ENCODE measurements at places on chromosomes 6 and 20.

GRCh38 chr6:116883005-116883404, 6.0 kb downstream of the RFX6 start:
- H3K36me3 ChIP-seq = no peaks in the 10 kb centered on the region
- ATAC-seq = no peak
- H3K4me3 ChIP-seq = no peak overlapping the region

DNA sequence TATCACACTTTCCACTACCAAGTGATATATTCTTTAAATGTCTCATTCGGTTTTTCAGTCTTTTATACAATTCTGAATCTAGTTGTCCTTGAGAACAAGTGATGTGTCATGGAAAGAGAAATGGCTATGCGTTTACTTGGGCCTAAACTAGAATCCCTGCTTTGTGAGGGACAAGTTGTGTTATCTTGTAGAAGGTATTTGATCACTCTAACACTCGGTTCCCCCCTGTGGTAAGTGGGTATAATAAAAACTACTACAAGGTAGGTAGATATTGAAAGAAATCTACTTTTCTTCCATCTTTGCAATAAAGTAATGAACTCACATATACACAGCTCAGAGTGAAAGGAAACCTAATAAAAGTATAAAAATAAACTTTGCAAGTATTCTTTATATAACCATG, 108.9 kb downstream of the MANEA start:
- no peak overlapping the region for H3K27ac ChIP-seq
- H3K4me1 ChIP-seq = no peaks in the 10 kb centered on the region
- no peak for ATAC-seq
- no peaks in the 10 kb centered on the region for H3K36me3 ChIP-seq

GRCh38 chr6:30357678-30358540, 13.0 kb downstream of the RPP21 start:
- peak overlapping the region; percentile 29 for H3K4me3 ChIP-seq
- no peaks in the 10 kb centered on the region for H3K36me3 ChIP-seq
- no peaks in the 10 kb centered on the region for H3K4me1 ChIP-seq
- H3K27ac ChIP-seq = peak overlapping the region; percentile 90
- peaks cover 52% of the 10 kb centered on the region for H3K27me3 ChIP-seq

- H3K36me3 ChIP-seq = no peaks in the 10 kb centered on the region
- no peak for ATAC-seq
- H3K4me3 ChIP-seq = no peak overlapping the region
- no peak overlapping the region for H3K27ac ChIP-seq
- H3K27me3 ChIP-seq = no peaks in the 10 kb centered on the region
Observed at GRCh38 chr6:166760288-166760687, 133.2 kb upstream of the RPS6KA2 start.

GRCh38 chr20:826695-827323, 6.7 kb upstream of the FAM110A start:
- H3K27me3 ChIP-seq = peaks cover 6% of the 10 kb centered on the region
- no peak for ATAC-seq
- no peaks in the 10 kb centered on the region for H3K36me3 ChIP-seq
- no peak overlapping the region for H3K27ac ChIP-seq
- no peak overlapping the region for H3K4me3 ChIP-seq

GRCh38 chr6:53585208-53585900, 40.5 kb upstream of the GCLC start:
- H3K27me3 ChIP-seq = no peaks in the 10 kb centered on the region
- no peak overlapping the region for H3K4me3 ChIP-seq
- ATAC-seq = no peak
- no peaks in the 10 kb centered on the region for H3K36me3 ChIP-seq
- no peak overlapping the region for H3K27ac ChIP-seq
- H3K4me1 ChIP-seq = peaks cover 14% of the 10 kb centered on the region

GRCh38 chr6:93165850-93166430, 253.4 kb downstream of the EPHA7 start:
- no peaks in the 10 kb centered on the region for H3K27me3 ChIP-seq
- no peak overlapping the region for H3K27ac ChIP-seq
- H3K36me3 ChIP-seq = no peaks in the 10 kb centered on the region
- no peak for ATAC-seq
- H3K4me1 ChIP-seq = peaks cover 10% of the 10 kb centered on the region
- H3K4me3 ChIP-seq = no peak overlapping the region

- H3K27me3 ChIP-seq = no peaks in the 10 kb centered on the region
- peak overlapping the region; percentile 57 for H3K27ac ChIP-seq
- peak overlapping the region; percentile 48 for H3K4me3 ChIP-seq
- H3K4me1 ChIP-seq = peaks cover 3% of the 10 kb centered on the region
- peak; percentile 75 for ATAC-seq
- H3K36me3 ChIP-seq = no peaks in the 10 kb centered on the region
Observed at GRCh38 chr20:44714102-44714700, 968 bp upstream of the CCN5 start.

DNA sequence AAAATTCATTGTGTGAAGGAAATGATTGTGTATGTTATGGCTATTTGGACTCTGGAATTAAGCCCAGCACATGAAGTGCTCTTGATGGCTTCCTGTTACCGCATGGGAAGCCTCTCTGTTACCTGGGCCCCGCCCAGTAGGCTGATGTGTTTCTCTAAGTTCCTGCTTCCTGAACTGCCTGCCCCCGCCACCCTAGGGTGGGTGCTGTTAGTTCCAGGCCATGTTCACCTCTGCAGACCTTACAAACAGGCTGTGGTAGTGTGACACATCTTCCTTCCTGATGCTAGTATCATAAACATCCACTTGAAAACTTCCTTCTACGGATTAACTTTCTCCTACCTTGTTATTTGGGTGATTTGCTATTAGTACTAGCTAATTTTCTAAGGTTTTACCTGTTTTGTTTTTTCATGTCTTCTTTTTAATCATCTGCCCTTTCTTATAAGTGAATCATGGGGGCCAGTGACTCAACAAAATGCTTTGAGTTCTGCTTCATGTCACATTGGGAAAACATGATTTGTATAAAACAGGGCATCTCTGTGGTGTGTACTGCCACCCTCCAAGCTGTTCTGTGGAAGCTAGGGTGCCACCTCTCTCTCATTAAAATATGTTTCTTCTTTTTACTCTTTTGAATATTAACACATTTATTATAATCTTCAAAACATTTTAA, 40.6 kb downstream of the SH3BGRL2 start:
- H3K27me3 ChIP-seq = no peaks in the 10 kb centered on the region
- peak; percentile 42 for ATAC-seq
- H3K4me1 ChIP-seq = no peaks in the 10 kb centered on the region
- H3K36me3 ChIP-seq = no peaks in the 10 kb centered on the region
- no peak overlapping the region for H3K27ac ChIP-seq

DNA sequence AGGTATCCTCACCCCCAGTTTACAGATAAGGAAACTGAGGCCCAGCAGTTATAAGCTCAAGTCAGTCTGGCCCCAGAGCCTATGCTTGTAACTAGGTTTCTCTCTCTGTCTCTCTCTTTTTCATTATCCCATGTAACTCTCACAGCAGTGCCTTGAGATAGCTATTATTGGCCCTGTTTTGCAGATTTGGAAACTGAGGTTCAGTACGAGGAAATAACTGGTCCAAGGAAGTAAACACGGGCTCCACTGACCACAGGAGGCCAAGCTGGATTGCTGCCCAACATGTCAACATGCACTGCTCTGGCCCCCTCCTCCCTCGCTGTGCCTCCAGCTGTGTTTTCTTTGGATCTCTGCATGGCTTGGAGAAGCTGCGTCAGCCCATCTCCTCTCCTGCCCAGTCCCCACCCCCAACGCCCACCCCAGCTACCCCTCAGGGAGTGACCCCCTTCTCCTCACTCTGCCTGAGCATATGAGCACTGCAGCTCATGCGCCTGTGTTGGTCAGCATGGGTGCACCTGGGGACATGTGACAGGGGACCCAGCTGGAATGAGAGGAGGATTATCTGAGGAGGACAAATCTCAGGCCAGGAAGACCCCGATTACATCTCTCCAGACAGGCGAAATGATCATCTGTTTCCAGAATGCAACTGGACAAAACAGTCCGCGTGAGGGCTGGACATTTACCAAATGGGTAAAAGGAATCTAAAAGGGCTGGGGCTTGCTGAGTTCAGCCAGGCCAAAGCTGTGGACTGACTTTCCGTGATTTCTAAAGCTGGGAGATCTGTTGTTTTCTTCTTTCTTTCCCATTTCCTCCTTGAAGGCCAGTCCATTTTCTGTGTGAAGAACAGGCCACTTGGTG, 7.8 kb upstream of the PLTP start:
- H3K27ac ChIP-seq = peak overlapping the region; percentile 77
- H3K36me3 ChIP-seq = no peaks in the 10 kb centered on the region
- ATAC-seq = peak; percentile 64

DNA sequence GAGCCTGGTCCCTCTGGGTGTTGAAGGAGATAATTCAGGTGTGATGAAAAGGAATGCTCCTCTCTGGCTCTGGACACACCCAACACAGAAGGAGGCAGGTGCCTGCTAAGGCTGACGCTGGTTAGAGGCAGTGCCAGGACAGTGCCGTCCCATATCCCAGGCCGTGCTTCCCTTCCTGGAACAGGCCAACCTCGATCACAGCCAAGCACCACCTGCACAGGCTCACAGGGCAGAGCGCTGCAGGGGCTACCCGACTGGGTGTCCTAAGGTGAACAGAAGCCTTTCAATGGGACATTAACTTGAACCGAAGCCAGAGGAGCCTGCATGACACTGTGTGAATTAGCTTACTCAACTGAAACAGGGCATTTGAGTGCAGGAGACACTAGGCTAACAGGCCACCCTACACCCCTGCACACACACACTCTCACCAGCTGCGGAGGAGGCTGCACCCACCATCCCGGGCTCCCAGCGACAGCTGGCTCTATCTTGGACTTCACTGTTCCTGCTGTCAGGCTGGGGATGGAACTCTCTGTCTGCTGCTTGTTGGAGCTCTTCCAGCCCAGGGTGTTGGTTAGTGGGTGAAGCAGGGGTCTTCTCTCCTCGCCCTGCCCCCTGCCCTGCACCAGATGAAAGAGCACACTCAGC, 347.2 kb downstream of the TAF4 start:
- peaks cover 59% of the 10 kb centered on the region for H3K27me3 ChIP-seq
- H3K4me3 ChIP-seq = no peak overlapping the region
- H3K4me1 ChIP-seq = no peaks in the 10 kb centered on the region
- ATAC-seq = no peak
- no peak overlapping the region for H3K27ac ChIP-seq

- peak overlapping the region; percentile 56 for H3K27ac ChIP-seq
- no peaks in the 10 kb centered on the region for H3K36me3 ChIP-seq
- no peaks in the 10 kb centered on the region for H3K27me3 ChIP-seq
- no peak for ATAC-seq
Observed at GRCh38 chr6:154458565-154459470, 51.7 kb downstream of the CNKSR3 start.

DNA sequence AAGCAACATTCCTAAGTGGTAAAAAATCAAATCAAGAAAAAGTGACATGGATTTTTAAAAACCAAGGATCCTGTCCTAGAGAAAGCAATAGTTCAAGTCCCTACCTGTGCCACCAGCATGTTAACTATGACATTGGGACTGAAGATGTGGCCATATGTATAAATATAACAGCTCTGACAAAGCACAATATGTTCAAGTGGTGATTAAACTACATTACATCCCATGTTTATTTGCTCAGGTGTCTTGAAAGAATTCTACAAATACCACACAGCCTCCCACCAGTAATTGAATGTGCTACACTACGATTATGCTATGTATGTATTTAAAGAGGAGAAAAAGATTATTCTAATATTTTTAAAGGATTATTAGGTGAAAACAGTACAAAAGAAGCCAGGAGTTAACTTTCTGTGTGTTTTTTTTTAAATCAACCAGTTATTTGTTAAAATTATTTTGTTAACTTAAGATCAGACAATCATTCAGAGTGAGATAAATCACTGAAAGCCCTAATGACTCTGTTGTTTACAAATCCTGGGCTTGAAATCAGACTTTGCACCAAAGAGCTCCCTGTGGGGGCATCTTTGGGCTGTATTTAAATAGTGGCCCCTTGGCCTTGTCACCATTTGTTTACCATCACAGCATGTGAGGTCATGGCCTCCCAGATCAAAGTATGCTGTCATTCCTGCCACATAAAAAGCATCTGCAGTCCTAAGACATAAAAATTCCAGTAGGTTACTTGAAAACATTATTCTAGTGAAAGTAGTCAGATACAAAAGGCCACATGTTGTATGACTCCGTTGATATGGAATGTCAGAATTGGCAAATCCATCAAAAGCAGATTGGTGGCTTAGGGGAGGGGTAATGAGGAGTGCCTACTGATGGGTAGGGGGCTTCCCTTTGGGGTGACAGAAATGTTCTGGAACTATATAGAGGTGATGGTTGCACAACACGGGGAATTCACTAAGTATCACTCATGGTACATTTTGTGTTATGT, 17.1 kb downstream of the TTLL2 start:
- H3K4me3 ChIP-seq = no peak overlapping the region
- H3K27me3 ChIP-seq = peaks cover 8% of the 10 kb centered on the region
- no peaks in the 10 kb centered on the region for H3K4me1 ChIP-seq
- no peak for ATAC-seq
- H3K36me3 ChIP-seq = no peaks in the 10 kb centered on the region
- no peak overlapping the region for H3K27ac ChIP-seq

DNA sequence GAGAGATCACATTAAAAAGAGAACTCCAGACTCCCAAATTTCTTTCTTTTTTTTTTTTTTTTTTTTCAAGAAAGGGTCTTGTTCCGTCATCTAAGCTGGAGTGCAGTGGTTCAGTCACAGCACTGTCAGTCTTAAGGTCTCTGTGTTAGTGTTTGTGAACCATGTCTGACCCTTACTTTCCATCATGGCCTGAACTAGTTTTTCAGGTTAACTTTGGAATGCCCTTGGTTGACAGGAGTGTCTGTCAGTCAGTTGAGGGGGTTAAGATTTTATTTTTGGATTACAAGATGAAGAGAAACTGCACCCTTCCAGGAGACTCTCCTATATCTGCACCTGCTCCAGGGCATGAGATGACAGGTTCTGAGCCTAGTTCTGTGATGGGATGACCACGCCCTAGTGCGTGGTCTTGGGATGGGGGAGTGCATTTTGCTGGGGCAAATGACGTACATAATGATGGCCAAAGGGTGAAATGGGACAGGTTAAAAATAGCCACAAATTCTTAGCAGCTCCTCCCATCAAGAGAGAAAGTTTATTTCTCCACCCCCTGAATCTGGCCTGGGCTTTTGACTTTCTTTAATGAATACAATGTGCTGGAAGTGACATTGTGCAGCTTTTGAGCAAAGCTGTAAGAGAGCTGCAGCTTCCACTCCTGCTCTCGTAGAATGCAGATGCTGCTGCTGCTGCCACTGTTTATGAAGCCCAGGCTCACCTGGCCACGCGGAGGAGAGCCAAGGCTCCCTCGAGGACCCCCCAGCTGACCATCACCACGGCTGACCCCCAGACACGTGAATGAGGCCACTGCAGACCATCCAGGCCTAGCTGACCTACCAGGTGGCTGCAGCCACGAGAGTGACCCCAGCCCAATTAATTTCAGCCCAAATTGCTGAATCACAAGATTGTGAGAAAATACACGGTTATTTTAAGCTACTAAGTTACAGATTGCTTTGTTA, 29.7 kb upstream of the FAM50B start:
- no peaks in the 10 kb centered on the region for H3K27me3 ChIP-seq
- no peaks in the 10 kb centered on the region for H3K36me3 ChIP-seq
- no peak overlapping the region for H3K27ac ChIP-seq
- peaks cover 12% of the 10 kb centered on the region for H3K4me1 ChIP-seq
- H3K4me3 ChIP-seq = no peak overlapping the region
